ENCODE measurements at places on chromosomes 2 and 18. TPM values are rescaled to one million over a fixed set of nuclear protein-coding genes. Genes with fewer than 3 reads are reported as not detected.

- DNase-seq = no peak
Observed at GRCh38 chr2:150012986-150013385, 425.4 kb upstream of the MMADHC start.

- no peak for DNase-seq
Observed at GRCh38 chr2:174609261-174609660, 11.7 kb upstream of the WIPF1 start.

GRCh38 chr2:71629273-71629672 is 175.9 kb downstream of the DYSF start:
- no peak for DNase-seq

DNA sequence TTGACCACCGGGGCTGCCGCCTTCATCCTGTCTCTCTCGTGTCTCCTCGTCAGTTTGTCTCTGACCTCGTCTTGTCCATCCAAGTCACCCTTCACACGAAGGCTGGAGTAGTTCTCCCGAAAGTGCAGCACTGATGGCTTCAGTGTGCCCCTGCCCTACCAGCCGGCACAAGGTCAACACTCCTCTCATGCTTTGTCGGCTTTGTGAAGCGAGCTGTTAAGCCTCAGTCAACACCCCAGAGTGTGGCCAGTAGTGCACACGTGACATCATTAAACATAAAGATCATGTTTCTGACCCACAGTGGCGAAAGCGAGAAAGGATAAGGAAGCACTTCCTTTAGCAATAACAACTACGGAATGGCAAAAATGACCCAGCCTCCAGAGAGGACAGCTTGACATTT is 23.2 kb downstream of the ACKR3 start:
- no peak for DNase-seq

GRCh38 chr18:45723567-45724355 is at the start of gene SLC14A1:
Gene SLC14A1, plus strand, starts transcription at chr18:45724181. Its CDS starts 6,140 bp downstream, at chr18:45730321.
- DNase-seq = no peak

DNA sequence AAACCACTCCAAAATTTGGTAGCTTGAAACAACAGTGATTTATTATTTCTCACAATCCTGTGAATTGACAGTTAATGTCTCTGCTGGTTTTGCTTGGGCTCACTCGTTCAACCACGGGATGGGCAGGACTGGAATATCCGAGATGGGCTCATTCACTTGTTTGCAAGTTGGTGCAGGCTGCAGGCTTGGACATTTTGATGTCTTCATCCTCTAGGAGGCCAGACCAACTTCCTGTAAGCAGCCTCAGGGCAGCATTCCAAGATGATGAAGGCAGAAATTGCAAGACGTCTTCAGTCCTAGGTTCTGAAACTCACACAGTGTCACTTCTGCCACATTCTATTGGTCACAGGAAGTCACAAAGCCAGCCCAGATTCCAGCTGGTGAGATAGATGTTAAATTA is 47.1 kb downstream of the GPR39 start:
- DNase-seq = no peak

DNA sequence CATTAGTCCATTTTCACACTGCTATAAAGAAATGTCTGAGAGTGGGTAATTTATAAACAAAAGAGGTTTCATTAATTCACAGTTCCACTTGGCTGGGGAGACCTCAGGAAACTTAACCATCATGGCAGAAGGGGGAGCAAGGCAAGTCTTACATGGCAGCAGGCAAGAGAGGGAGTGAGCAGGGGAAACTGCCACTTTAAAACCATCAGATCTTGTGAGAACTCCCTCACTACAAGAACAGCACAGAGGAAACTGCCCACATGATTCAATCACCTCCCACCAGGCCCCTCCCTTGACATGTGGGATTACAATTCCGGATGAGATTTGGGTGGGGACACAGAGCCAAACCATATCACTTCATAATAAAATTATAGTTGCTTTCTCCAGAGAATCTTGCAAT is 365.5 kb upstream of the ID2 start:
- no peak for DNase-seq

The ARHGEF33 gene
- total RNA-seq = 0.38 TPM

The CSRNP3 gene
- total RNA-seq = 2.9 TPM

DNA sequence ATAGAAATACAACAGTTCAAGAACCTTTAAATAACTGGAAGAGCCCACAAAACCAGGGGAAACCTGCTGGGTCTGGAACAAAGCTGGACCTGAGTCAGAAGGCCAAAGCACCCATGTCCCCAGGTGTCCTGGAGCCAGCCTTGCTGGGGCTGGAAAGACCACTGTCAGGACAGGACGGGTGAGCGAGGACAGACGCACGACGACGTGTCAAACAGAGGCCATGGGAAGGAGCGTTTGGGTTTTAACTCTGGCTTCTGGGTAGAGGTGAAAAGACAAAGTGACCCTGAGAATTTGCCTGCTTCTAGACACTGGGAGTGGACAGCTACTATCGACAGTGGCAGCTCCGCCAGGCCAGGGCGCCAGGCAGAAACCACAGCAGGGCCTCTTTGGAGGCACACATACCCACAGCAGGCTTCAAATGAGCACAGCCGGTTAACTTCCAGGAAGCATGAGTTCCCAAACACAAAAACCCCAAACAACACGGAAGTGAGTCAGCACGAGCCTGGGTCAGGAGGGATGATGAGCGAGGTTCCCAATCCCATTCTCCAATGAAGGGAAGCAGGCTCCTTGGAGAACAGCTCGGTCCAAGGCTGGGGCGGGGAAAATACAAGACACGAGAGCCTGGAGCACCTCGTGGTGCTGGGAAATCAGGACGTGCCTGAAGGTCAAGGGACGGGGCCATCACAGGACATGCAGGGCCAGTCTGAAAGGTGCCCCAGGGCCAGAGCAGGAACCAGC is 208.0 kb downstream of the TWIST2 start:
- no peak for DNase-seq

The TXNDC2 gene
- not detected for total RNA-seq
